ENCODE measurements at places on chromosomes 5 and 9. TPM values are rescaled to one million over a fixed set of nuclear protein-coding genes. Genes with fewer than 3 reads are reported as not detected.

DNA sequence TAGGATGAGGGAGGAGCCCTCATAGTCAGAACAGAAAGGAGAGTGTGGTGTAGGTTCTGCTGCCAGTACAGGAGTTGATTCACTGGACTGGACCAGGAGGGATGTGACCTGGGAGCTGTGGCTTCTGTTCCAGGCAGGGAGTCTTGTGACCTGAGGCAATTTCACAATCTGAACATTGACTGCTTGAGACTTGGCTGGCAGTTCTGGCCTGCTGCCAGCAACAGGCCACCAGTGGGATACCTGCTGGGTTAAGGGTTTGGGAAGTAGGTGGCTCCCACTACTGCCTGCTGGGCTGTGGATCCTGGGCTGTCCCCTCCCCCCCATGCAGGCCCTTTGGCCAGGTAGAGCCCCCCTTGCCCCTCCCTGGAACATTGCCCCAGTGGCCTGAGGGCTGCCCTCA, 268.6 kb upstream of the ARRDC3 start:
- H3K27ac ChIP-seq = no peak overlapping the region
- no peak overlapping the region for H3K4me3 ChIP-seq
- DNase-seq = no peak
- H3K4me1 ChIP-seq = no peaks in the 10 kb centered on the region

- no peak overlapping the region for H3K27ac ChIP-seq
- peaks cover 2% of the 10 kb centered on the region for H3K27me3 ChIP-seq
- no peak for DNase-seq
- H3K4me3 ChIP-seq = no peak overlapping the region
- peaks cover 2% of the 10 kb centered on the region for H3K4me1 ChIP-seq
These were observed 174.7 kb downstream of the HMHB1 start for GRCh38 chr5:143986516-143987212.

GRCh38 chr5:110087829-110088228, 398.1 kb downstream of the MAN2A1 start:
- H3K4me1 ChIP-seq = peaks cover 30% of the 10 kb centered on the region
- no peak for DNase-seq
- H3K4me3 ChIP-seq = peak overlapping the region; percentile 22
- no peaks in the 10 kb centered on the region for H3K27me3 ChIP-seq
- H3K36me3 ChIP-seq = no peaks in the 10 kb centered on the region
- H3K27ac ChIP-seq = peak overlapping the region; percentile 36

GRCh38 chr9:33101104-33101951, 24.9 kb upstream of the SMU1 start:
- no peak for DNase-seq
- H3K4me1 ChIP-seq = peaks cover 1% of the 10 kb centered on the region
- peaks cover 2% of the 10 kb centered on the region for H3K36me3 ChIP-seq
- no peak overlapping the region for H3K4me3 ChIP-seq
- no peak overlapping the region for H3K27ac ChIP-seq

GRCh38 chr5:132498152-132498551, 7.6 kb upstream of the IRF1 start:
- peaks cover 64% of the 10 kb centered on the region for H3K4me1 ChIP-seq
- peak; percentile 61 for DNase-seq
- no peaks in the 10 kb centered on the region for H3K27me3 ChIP-seq

CTSL gene
- total RNA-seq = 4.9 TPM
